Activated T-helper 1 cell treated with anti-CD3 and anti-CD28 coated beads, Interleukin-12 subunit alpha, Interleukin-12 subunit beta, Interleukin-2, Interleukin-4 antibody, amounts not matched to agents 30 ng/mL and 10 ng/mL and 1 ng/mL, durations not matched to agents 14 hours and 24 hours and 36 hours (primary cell): ENCODE measurements at places on chromosomes 7 and 10. TPM values are rescaled to one million over a fixed set of nuclear protein-coding genes. Genes with fewer than 3 reads are reported as not detected.

GRCh38 chr10:71643904-71644303 is 75.7 kb downstream of the C10orf105 start:
- DNase-seq, result no peak
- H3K4me3 ChIP-seq, result no peak overlapping the region
- peaks cover 3% of the 10 kb centered on the region for H3K27me3 ChIP-seq
- H3K36me3 ChIP-seq, result no peaks in the 10 kb centered on the region
- H3K27ac ChIP-seq, result no peak overlapping the region

DNA sequence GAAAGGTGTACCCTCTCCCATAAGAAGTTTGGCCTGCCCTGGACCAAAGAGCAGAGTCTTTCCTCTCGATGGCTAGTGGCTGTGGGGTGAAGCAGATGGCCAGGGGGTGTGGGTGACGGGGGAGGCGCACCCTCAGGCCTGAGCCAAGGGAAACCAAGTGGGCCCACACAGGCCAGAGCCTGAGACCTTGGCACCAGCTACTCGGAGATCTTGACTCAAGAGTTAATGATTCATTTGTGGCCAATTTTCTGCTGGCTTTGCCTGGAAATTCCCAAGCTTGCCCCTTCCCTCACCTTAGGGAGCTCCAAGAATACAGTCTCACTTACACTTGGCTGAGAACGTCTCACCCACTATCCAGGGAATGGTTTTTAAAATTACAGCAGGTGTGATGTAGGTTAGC is 42.7 kb downstream of the ZMIZ1 start:
- DNase-seq, result no peak
- no peaks in the 10 kb centered on the region for H3K27me3 ChIP-seq
- no peak overlapping the region for H3K27ac ChIP-seq
- H3K36me3 ChIP-seq, result no peaks in the 10 kb centered on the region

DNA sequence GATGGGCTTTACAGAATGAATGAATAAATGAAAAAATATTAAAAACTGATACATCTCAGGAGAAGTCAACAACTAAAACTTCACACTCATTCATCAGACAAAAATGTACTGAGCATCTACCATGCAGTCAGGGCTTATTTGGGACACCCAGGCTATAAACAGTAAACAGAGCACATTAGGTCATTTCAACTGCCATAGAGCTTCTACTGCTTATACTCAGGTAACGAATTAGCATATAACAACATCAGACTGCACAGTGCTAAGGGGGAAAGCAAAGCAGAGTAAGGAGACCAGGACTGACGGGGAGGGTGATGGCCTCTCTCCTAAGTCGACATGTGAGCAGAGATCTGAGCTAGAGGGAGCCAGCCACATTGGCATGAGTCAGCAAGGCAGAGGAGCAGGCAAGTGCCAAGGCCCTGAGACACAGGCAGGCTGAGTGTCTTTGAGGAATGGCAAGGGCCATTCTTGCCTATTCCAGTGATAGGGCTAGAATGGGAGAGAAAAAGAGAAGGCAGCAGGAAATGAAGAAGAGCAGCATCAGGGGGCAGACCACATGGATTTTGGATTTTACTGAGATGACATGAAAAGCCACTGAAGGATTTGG is 528.9 kb downstream of the PARD3 start:
- H3K27me3 ChIP-seq, result peaks cover 2% of the 10 kb centered on the region
- H3K27ac ChIP-seq, result no peak overlapping the region
- H3K36me3 ChIP-seq, result no peaks in the 10 kb centered on the region
- DNase-seq, result no peak
- H3K4me3 ChIP-seq, result no peak overlapping the region
- H3K4me1 ChIP-seq, result peaks cover 13% of the 10 kb centered on the region

- H3K4me3 ChIP-seq, result no peak overlapping the region
- H3K27me3 ChIP-seq, result peaks cover under 1% of the 10 kb centered on the region
- H3K4me1 ChIP-seq, result no peaks in the 10 kb centered on the region
- H3K27ac ChIP-seq, result no peak overlapping the region
Observed at GRCh38 chr10:120075349-120075748, 182.8 kb downstream of the SEC23IP start.

- H3K4me3 ChIP-seq, result no peak overlapping the region
- H3K4me1 ChIP-seq, result peaks cover 21% of the 10 kb centered on the region
- no peak overlapping the region for H3K27ac ChIP-seq
- H3K36me3 ChIP-seq, result no peaks in the 10 kb centered on the region
Observed at GRCh38 chr10:50533296-50533695, 90.5 kb downstream of the SGMS1 start.

DNA sequence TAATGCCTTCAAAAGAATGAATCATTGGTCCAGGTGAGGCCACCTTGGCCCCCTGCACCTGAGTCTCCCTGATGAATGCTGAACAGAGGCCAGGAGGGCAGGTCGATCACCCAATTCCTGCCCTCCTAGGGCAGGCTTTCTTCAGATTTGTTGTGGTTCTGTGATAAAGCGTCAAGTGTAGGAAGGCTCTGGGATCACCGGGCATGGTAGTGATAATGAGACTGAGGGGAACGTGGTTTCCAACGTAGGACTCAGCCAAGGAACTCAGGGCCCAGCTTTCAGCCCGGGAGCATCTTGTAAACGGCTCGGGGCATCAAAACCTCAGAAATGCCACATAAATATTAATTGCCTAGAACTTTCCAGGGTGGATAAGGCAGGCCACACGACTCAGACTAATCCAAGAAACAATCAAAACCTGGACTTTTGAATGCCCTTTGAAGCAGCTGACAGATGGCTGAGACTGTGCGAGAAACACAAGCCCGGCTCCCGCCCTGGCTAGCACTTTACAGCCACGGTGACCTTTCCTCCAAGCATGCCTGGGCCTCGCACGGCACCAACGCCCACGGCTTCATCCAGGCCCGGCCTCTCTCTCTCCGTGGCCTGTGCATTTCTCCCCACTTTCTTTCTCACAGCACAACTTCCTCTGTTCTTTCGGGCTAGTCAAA is 239.3 kb upstream of the GRB10 start:
- no peak for DNase-seq
- H3K27ac ChIP-seq, result no peak overlapping the region
- H3K27me3 ChIP-seq, result peaks cover 1% of the 10 kb centered on the region
- no peak overlapping the region for H3K4me3 ChIP-seq

DNA sequence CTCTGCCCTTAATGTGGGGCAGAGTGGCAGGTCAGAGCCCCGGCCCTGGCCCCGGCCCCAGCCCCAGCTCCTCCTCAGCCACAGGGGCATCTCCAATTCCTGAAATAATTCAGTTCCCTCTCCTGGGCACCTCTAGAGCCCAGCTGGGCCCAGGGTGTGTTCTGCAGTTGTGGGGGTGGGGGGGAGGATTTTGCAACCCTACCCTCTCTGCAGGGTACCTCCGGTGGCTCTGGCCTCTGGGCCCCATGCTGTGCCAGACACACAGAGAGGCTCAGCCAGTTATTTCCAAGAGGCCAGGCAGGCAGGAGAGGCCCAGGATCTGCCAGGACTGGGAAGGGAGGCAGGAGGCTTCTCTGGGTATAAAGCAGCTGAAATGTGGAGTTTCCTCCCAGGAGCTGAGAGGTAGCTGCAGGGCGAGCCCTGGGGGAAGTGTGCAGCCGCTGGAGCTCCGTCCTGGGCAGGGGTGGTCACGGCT is 47.9 kb downstream of the PWWP2B start:
- H3K4me1 ChIP-seq, result peaks cover 30% of the 10 kb centered on the region
- H3K36me3 ChIP-seq, result no peaks in the 10 kb centered on the region
- peak overlapping the region; percentile 29 for H3K27ac ChIP-seq
- no peak for DNase-seq

GRCh38 chr10:92593619-92594588 is 974 bp downstream of the KIF11 start:
- H3K27ac ChIP-seq, result peak overlapping the region; percentile 97
- DNase-seq, result no peak
- H3K4me1 ChIP-seq, result peaks cover 66% of the 10 kb centered on the region
- H3K4me3 ChIP-seq, result peak overlapping the region; percentile 96
- H3K27me3 ChIP-seq, result no peaks in the 10 kb centered on the region

GRCh38 chr10:71651928-71652327 is 67.7 kb downstream of the C10orf105 start:
- no peak overlapping the region for H3K4me3 ChIP-seq
- no peak overlapping the region for H3K27ac ChIP-seq
- DNase-seq, result no peak
- H3K36me3 ChIP-seq, result no peaks in the 10 kb centered on the region
- peaks cover 2% of the 10 kb centered on the region for H3K27me3 ChIP-seq
- no peaks in the 10 kb centered on the region for H3K4me1 ChIP-seq

GRCh38 chr7:155571581-155572345 is 25.4 kb upstream of the CNPY1 start:
- no peak for DNase-seq
- H3K27me3 ChIP-seq, result no peaks in the 10 kb centered on the region
- no peak overlapping the region for H3K27ac ChIP-seq
- H3K4me3 ChIP-seq, result no peak overlapping the region

DNA sequence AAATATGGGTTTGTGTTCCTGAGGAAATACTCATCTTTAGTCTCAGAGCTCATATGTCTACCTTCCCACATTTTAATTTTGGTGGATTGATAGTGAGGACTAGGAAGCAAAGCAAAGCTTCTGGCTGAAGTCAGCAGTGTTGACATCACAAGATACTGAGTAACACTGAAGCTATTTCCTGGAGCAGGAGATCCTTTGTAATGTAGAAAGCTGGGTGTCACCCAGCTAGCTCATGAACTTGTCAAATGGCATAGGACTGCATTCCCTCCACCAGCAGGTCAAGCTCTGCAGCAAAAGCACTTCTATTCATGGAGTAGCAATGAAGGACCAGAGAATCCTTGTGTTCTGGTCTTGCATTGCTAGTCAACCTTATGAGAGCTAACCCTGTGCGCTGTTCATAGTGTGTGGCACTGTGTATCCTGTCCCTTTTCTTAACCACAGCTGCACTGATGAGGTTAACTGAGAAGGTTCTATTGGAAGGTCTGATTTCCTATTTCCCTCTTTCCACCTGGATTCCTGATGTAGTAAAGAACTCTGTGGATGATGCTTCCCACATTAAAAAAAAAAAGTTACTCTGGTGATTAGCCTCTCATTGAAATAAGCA is 94.8 kb upstream of the ZNF804B start:
- no peaks in the 10 kb centered on the region for H3K4me1 ChIP-seq
- H3K27ac ChIP-seq, result no peak overlapping the region
- H3K36me3 ChIP-seq, result no peaks in the 10 kb centered on the region
- H3K4me3 ChIP-seq, result no peak overlapping the region

GRCh38 chr10:71705582-71705981 is 14.0 kb downstream of the C10orf105 start:
- H3K4me3 ChIP-seq, result no peak overlapping the region
- DNase-seq, result no peak
- H3K4me1 ChIP-seq, result peaks cover 10% of the 10 kb centered on the region
- no peak overlapping the region for H3K27ac ChIP-seq

GRCh38 chr7:139709485-139709884 is 68.3 kb downstream of the HIPK2 start:
- peaks cover 6% of the 10 kb centered on the region for H3K4me1 ChIP-seq
- H3K27ac ChIP-seq, result no peak overlapping the region
- peaks cover 18% of the 10 kb centered on the region for H3K36me3 ChIP-seq
- no peak for DNase-seq

DNA sequence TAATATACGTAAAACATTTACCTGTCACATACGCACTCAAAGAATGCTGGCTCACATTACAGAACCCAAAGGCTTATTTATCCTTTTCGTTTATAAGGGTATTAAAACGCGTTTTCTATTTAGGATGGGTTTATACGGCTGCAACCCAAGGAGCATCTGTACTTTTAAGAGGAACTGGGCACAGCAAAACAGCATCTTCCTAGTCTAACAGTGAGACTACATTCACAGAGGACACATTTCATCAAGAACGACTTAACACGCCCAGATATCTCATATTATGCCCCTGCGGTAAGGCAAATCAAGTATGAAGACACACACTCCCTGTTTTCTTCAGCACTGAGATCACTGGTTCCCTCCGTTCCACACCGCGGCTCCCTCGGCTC is 533 bp upstream of the DMTF1 start:
- H3K27me3 ChIP-seq, result no peaks in the 10 kb centered on the region
- no peak for DNase-seq
- H3K4me3 ChIP-seq, result peak overlapping the region; percentile 95
- peaks cover 17% of the 10 kb centered on the region for H3K36me3 ChIP-seq

- H3K4me3 ChIP-seq, result no peak overlapping the region
- no peaks in the 10 kb centered on the region for H3K4me1 ChIP-seq
- no peak overlapping the region for H3K27ac ChIP-seq
- DNase-seq, result no peak
- H3K27me3 ChIP-seq, result no peaks in the 10 kb centered on the region
Observed at GRCh38 chr10:10613656-10614244, 403.9 kb upstream of the CELF2 start.

DNA sequence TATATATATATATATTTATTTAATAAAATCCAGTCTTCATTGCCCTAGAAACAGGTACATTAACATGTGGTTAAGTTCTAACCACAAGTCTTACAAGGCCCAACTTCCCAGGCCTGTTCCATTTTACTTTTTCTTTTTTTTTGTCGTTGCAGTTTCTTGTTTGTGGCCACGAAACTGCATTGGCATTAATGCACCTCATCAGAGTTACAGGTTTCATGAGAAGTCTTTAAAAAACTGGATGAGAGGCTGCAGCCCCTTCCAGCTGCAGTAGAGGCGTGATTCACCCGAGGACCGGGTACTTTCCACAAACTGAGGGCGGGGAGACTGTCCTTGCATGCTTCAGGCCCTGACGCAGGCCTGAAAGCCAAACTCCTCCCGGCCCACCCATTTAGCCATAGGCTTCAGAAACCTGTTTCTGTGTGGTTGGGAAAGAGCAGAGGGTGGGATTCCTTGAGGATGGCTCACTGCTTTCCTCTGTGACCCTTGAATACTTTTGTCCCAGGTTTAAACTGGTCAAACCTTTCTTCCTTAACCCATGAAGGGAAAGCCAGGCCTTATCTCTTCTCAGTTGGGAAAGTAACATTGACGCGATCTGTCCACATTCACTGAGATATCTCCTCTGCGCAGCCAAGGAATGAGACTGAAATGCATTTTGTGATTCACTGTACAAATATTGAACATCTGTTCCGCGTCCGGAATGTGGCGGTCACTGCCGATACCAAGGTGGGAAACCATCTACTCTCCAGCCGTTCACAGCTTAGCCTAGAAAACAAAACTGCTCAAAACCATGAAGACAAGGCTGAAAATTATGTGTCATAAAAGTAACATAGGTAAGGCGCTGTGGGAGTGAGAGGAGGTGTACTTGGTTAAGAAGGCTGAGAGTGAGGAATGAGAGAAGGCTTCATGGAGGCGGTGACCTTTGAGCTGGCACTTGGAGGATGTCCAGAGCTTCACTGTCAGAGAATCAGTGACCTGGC is 311.7 kb downstream of the GATA3 start:
- H3K4me3 ChIP-seq, result peak overlapping the region; percentile 53
- H3K36me3 ChIP-seq, result peaks cover 6% of the 10 kb centered on the region
- no peak for DNase-seq
- peaks cover 44% of the 10 kb centered on the region for H3K4me1 ChIP-seq
- no peaks in the 10 kb centered on the region for H3K27me3 ChIP-seq

AKR1C4 gene
- not detected in 2 replicates for total RNA-seq

FAM25A gene
- total RNA-seq, result not detected in 2 replicates

LRGUK gene
- 0.05 TPM in 1 of 2 replicates, not detected in the other for total RNA-seq

MUC3A gene
- not detected in 2 replicates for total RNA-seq

TMEM236 gene
- total RNA-seq, result 0.05 TPM in 1 of 2 replicates, not detected in the other

TRIM74 gene
- 0.44 and 0.57 TPM in 2 replicates for total RNA-seq

ZNF365 gene
- not detected in 2 replicates for total RNA-seq
